Osteoblast (primary cell): ENCODE measurements at places on chromosomes 3 and 15. TPM values are rescaled to one million over a fixed set of nuclear protein-coding genes. Genes with fewer than 3 reads are reported as not detected.

BOC gene
- total RNA-seq = 22.8 and 29.2 TPM in 2 replicates

SYNPR gene
- not detected in 2 replicates for total RNA-seq

- no peak overlapping the region for H3K4me3 ChIP-seq
- H3K27me3 ChIP-seq = no peaks in the 10 kb centered on the region
- peak overlapping the region; percentile 40 for H3K27ac ChIP-seq
- H3K4me1 ChIP-seq = peaks cover 13% of the 10 kb centered on the region
- no peaks in the 10 kb centered on the region for H3K36me3 ChIP-seq
Measured at GRCh38 chr15:57485869-57486268, 105.8 kb upstream of the MYZAP start.

- H3K27ac ChIP-seq = peak overlapping the region; percentile 21
- peak; percentile 95 for DNase-seq
- H3K4me1 ChIP-seq = peaks cover 19% of the 10 kb centered on the region
- H3K36me3 ChIP-seq = no peaks in the 10 kb centered on the region
- H3K4me3 ChIP-seq = no peak overlapping the region
Measured at GRCh38 chr3:194828116-194828515, 142.4 kb downstream of the FAM43A start.
